Uterine smooth muscle cell (primary cell): ENCODE measurements at places on chromosomes 3 and 15. TPM values are rescaled to one million over a fixed set of nuclear protein-coding genes. Genes with fewer than 3 reads are reported as not detected.

Gene CASR
- total RNA-seq: not detected in 2 replicates

Gene SLC28A2
- total RNA-seq: not detected in 2 replicates

Gene IQCF5
- total RNA-seq: not detected in 2 replicates

Gene MYRIP
- 0.12 and 0.22 TPM in 2 replicates for total RNA-seq

Gene CMTM8
- total RNA-seq: 0.12 and 0.22 TPM in 2 replicates

Gene IL17RD
- total RNA-seq: 6.5 and 11.6 TPM in 2 replicates

Gene SPESP1
- total RNA-seq: 1.2 and 3.2 TPM in 2 replicates

Gene KBTBD12
- total RNA-seq: not detected in 2 replicates

Gene TIGIT
- total RNA-seq: not detected in 2 replicates

Gene RAD54L2
- total RNA-seq: 14.9 and 17.5 TPM in 2 replicates

Gene CD80
- total RNA-seq: 0.37 TPM in 1 of 2 replicates, not detected in the other

Gene CD276
- total RNA-seq: 151 and 164 TPM in 2 replicates

Gene KLF15
- total RNA-seq: 1.5 and 3.4 TPM in 2 replicates

Gene FRMD5
- 11.1 and 12.4 TPM in 2 replicates for total RNA-seq

Gene LEKR1
- total RNA-seq: 0.37 and 1.3 TPM in 2 replicates

Gene COLQ
- total RNA-seq: 0.66 and 0.75 TPM in 2 replicates

Gene CYP1A2
- not detected in 2 replicates for total RNA-seq

Gene C3orf49
- total RNA-seq: not detected in 2 replicates

Gene GALNT15
- total RNA-seq: 3.4 and 4.6 TPM in 2 replicates

Gene UNC13C
- total RNA-seq: under 0.01 TPM in 1 of 2 replicates, not detected in the other

Gene GABRR3
- not detected in 2 replicates for total RNA-seq

Gene SNURF
- 3.8 and 7.9 TPM in 2 replicates for total RNA-seq

Gene FOXL2
- total RNA-seq: 11.2 and 12.8 TPM in 2 replicates

Gene MESP2
- total RNA-seq: 0.55 and 0.75 TPM in 2 replicates

Gene IGSF11
- total RNA-seq: 0.37 TPM in 1 of 2 replicates, not detected in the other

Gene TRIM59
- total RNA-seq: 30.2 and 40.2 TPM in 2 replicates

Gene ANKRD34C
- not detected in 2 replicates for total RNA-seq

Gene ACKR2
- total RNA-seq: 0.22 and 0.37 TPM in 2 replicates
